GDM1 (cell line): ENCODE measurements at places on chromosomes 2 and 18.
A peak's percentile ranks its signal among the peaks of the same experiment; 100 is the strongest.

GRCh38 chr18:31741097-31741735 is 19.5 kb downstream of the SLC25A52 start:
- peak; percentile 13 for DNase-seq

DNA sequence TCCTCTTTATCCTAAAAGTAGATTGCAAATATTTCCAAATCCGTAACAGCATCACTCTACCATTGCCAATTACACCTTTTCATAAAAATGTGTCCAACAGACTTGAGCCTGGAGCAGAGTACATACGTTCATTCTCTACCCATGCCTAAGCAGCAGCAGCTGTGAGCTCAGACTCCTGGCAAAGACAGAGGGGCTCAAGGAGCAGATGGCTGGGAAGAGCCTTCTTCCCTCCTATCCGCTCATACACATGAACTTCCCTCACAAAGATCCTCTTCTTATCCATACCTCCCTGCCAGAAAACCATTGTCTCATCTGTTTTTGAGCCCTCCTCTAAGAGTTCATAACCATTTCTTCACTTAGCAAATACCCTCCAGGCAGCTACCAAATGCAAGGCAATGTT is 164.3 kb upstream of the ARL4C start:
- no peak for DNase-seq

DNA sequence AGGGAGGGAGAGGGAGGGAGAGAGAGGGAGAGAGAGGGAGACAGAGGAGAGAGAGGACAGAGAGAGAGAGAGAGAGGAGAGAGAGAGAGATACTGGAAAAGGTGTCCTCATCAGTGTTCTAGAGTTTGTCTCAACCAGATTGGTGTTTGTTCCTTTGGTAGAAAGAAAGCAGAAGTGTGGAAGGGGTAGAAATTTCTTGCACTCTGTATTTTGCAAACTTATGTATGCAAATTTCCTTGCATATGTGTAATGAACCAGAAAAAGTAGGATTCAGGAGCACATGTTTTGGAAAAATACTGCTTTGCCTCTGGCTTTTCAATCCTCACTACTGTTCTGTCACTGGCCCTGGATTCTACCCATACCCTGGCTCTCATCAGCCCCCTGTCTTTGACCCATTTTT is 1.1 kb upstream of the SP140 start:
- DNase-seq = no peak

- no peak for DNase-seq
These were observed 149.0 kb downstream of the MBP start for GRCh38 chr18:76983613-76984051.

GRCh38 chr18:13316063-13316462 is 97.5 kb downstream of the LDLRAD4 start:
- DNase-seq = no peak

GRCh38 chr2:235268535-235268934 is 225.3 kb upstream of the AGAP1 start:
- no peak for DNase-seq
